Left lung (tissue), 14 donors: ENCODE measurements at places on chromosomes 3 and 15.

- DNase-seq, result no peak
Observed at GRCh38 chr15:43484455-43484854, 8.5 kb downstream of the TP53BP1 start.

- no peak for DNase-seq
Observed at GRCh38 chr3:191383124-191383523, 52.8 kb upstream of the UTS2B start.

- no peak for DNase-seq
Observed at GRCh38 chr15:50857763-50858162, 50.7 kb upstream of the AP4E1 start.

DNA sequence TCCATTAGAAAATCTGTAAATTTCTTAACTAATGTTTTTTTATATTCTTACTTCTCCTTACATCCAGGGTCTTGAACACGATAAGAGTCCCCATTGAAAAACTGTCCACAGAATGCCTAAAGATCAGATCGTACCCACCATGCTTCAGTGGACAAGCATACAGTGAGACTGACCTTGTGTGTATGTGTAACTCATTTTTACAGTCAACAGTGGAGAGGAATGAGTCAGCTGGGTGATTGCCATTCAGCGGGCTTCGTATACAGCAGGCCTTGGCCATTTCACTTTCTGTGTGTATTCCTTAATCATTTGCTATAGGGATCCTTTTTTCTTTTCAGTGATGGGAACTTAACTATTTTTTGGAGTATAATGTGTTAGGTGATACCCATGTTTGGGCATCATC, 10.6 kb downstream of the PARP14 start:
- no peak for DNase-seq

- DNase-seq, result no peak
Observed at GRCh38 chr15:53580366-53580765, 179.1 kb downstream of the WDR72 start.

DNA sequence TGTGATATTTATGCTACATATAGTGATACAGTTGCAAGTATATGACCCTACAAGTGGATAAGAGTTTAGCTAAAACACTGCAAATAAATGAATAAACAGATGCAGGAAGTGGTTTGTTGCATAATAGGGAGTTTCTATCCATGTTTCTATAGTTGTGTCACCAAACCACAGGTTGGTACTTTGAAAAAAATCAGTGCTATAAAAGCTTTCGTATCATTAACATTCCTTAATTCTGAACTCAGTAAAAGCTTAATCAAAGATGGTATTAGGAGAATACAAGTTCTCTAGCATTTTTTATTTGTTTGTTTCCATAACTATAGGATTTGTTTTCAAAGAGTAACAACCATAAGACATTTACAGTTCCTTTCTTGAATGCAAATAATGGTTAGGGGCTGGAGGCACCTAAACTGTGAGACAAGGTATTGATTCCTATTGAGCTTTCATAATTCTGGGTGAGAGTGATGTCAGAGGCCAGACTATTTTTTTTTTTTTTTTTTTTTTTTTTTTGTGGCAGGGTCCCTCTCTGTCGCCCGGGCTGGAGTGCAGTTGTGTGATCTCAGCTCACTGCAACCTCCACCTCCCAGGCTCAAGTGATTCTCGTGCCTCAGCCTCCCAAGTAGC, 29.6 kb downstream of the CPOX start:
- no peak for DNase-seq

DNA sequence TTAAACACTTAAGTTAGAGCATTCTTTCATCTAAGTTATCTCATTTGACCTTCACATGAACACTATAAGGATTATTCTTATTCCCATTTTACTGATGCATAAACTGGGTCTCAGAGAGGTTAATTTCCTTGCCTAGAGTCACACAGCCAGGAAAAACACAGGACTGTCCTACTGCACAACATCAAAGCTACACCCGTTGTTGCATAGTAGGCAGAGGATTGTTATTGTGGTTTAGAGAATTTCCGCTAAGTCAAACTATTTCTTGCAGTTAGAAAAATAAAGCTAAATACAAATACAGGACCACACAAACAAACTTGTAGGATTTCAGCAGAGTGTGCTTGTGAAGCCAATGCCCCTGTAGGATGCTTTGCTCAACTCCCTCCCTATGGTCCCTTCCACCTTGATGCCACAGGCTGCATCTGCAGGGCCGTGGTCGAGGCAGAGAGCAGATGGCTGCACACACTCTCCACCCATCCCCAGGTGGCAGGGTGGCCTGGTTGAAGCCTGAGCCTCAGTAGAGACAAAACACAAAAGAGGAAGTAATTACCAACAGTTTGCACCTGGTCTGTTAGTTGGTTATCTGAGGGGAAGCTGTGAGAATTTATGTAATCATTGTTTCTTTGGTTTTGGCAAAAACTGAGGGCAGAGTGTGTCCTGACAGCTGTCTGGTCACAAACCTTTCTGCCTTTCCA, 41.1 kb upstream of the SKOR1 start:
- DNase-seq, result no peak

GRCh38 chr15:72534523-72534922, 60.4 kb downstream of the ARIH1 start:
- DNase-seq, result no peak

- DNase-seq, result no peak
Observed at GRCh38 chr15:94029495-94029894, 201.9 kb upstream of the MCTP2 start.

- DNase-seq, result no peak
Observed at GRCh38 chr3:72031581-72031980, 246.6 kb upstream of the PROK2 start.

- no peak for DNase-seq
Observed at GRCh38 chr3:54168451-54168850, 46.1 kb downstream of the CACNA2D3 start.

GRCh38 chr3:23301819-23302218, 98.7 kb downstream of the UBE2E2 start:
- DNase-seq, result no peak

GRCh38 chr3:21839592-21839991, 88.6 kb upstream of the ZNF385D start:
- DNase-seq, result peak; percentile 29

DNA sequence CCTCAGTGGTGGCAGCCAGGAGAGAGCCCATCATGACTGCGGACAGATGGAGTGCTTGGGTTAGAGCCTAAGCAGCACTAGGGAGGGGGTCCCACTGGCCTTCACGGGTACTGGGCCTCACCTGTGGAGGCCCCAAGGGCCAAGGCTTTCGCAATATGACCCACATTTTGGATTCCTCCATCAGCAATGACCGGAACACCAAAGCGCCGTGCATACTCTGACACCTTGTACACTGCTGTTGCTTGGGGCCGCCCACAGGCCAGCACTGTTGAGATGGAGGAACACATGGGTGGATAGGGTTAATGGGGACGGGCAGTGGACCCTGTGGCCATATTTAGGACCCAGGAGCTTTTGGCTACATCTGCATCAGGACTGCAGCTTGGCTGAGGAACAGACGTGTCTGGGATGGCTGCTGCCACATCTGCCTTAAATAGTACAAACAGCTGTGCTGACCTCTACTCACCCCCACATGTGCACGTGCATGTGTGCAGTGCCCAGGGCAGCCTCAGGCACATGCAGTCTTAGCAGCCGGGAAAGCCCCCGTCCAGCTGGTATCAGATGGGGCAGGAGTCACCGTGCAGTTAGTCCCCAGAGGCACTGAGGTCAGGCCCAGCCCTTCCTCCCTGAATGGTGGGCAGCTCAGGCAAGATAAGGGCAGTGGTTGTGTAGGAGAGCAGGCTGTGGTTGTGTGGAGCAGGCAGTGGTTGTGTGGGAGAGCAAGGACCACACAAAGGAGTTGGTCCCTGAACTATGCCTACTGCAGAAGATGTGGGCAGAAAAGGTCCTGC, 3.3 kb downstream of the NDUFAF3 start:
- no peak for DNase-seq

DNA sequence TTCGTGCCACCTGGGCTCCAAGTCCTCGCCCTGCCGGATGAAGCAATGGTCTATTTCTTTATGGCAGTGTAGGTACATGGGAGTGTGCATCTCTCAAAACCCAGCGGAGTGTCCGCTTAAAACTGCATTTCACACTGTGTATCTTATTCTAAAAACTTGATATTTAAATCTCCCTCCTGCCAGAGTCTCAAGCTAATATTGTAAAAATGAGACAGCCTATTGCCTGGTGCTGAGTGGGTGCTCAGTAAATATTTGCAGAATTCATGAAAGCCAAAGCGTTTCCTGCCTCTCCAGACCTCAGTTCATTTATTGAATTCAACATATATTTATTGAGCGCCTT, 330 bp upstream of the TBC1D2B start:
- no peak for DNase-seq

GRCh38 chr3:122677216-122677615, 3.4 kb upstream of the PARP14 start:
- DNase-seq, result no peak

DNA sequence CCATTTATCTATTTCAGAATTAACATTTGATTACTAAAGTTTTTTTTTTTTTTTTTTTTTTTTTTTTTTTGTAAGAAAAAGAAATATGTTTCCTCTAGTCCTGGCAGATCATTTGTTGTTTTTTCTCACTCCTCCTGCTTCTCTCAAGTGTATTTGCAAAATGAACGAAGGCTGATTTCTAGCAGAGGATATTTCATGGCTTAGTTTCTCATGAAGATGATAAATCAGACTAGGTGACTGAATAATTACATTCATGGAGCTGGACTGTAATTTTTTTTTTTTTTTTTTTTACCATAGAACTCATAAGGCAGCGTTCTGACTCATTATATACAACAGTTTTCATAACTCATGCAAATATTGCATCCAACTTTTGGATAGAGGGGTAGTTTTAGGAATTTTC, 332.5 kb upstream of the SEMA6D start:
- DNase-seq, result no peak

DNA sequence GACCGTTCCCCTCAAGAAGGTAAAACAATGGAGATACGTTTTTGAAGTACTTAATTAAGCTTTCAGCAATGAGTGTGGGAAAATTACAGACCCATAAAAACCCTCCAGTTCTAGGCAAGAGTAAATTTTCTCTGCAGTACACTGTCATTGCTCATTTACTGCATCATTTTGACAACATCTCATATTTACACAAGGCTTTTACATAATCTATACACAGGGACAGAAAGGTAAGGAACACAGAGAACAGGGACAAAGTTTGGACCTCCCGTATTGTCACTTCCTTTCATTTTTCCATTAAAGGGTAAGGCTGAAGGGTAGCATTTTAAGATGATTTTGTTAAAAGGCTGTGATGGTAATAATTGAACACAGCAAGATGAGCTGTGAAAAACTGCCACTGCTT, 7.4 kb upstream of the HGD start:
- DNase-seq, result no peak

GRCh38 chr3:184785890-184786279, 26.1 kb upstream of the VPS8 start:
- DNase-seq, result no peak

DNA sequence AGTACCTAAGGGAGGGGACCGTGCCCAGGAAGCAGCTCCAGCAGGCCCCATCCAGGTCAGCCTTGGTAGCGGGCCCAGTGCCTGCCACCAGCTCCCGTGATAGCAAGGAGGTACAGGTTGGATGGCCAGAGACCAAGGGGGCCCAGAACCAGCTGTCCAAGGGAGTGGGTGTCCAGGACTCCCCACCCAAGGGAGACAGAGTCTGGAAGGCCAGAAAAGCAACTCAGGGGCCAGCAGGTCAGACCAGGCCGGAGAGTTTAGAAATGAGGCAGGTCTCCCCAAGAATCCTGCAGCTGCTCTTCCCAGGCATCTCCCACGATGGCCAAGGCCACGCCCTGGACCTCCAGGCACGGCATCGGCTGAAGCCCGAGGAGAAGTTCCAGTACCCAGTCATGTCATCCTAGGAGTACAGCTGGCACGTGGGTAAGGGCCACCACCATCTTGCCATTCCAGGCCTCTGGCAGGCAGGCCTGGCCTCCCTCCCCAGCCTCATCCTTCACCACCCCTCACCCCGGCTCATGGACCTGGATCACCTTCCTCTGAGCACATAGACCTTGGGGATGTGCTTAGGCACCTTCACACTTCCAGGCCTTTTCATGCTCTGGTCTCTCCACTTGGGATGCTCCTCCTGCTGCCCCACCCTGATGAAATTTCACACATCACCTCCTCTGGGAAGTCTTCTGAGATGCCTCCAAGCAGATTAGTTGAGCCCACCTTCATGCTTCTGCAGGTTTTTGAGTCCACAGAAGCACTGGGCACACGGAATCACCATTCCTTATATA, 30.5 kb downstream of the DNASE1L3 start:
- DNase-seq, result no peak

DNA sequence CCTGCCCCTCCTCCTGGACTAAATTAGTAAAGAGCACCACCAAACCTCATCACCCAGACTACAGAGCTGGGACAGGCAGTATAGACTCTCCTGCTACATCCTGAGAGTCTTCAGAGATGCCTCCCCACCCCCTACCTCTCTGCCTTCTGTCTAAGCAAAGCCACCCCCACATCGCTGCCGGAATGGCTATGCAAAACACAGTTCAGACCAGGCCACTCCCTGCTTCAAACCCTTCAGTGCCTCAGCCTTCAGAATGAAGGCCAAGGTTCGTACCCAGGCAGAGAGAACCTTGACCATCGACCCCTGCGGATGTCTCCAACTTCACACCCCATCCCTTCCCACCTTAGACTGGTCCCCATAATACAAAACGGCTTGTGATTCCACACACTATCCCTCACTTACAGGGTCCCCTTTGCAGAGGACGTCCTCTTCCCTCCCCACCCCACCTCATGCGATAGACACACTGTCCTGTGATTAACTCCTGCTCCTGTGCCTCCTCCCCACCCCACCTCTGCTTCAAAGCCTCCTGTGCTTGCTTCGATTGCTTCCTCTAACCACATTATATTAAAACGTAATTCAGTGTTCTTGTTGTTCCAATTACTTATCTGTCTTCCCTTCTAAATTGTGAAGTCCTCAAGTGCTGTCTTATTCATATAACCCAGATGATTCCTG, 175.3 kb downstream of the UACA start:
- no peak for DNase-seq

- peak; percentile 95 for DNase-seq
Observed at GRCh38 chr3:170356596-170357175, 829 bp upstream of the SKIL start.

GRCh38 chr3:12318758-12319621, 30.1 kb downstream of the PPARG start:
- DNase-seq, result no peak

- DNase-seq, result no peak
Observed at GRCh38 chr15:63189941-63190768, 749 bp downstream of the RAB8B start.

- DNase-seq, result peak; percentile 84
Observed at GRCh38 chr15:34988027-34988902, at the start of gene ZNF770. Gene ZNF770, minus strand, starts transcription at chr15:34988287. Its CDS starts 4,853 bp downstream, at chr15:34983434.

DNA sequence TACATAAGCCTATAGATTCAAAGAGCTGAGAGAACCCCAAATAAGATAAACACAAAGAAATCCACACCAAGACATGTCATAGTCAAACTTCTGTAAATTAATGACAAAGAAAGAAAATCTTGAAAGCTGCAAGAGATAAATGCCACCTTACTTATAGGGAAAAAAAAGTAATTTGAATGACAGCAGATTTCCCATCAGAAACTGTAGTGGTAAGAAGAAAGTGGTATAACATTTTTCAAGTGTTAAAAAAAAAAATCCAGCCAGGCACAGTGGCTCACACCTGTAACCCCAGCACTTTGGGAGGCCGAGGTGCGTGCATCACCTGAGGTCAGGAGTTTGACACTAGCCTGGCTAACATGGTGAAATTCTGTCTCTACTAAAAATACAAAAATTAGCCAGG, 37.4 kb downstream of the CFAP92 start:
- DNase-seq, result no peak

GRCh38 chr15:101055411-101055810, 136.3 kb downstream of the LRRK1 start:
- DNase-seq, result no peak

GRCh38 chr15:36301947-36302346, 277.5 kb upstream of the CDIN1 start:
- DNase-seq, result no peak

GRCh38 chr15:39125904-39126303, 455.0 kb upstream of the THBS1 start:
- no peak for DNase-seq
